ENCODE measurements at places on chromosomes 6 and 20. TPM values are rescaled to one million over a fixed set of nuclear protein-coding genes. Genes with fewer than 3 reads are reported as not detected.

DNA sequence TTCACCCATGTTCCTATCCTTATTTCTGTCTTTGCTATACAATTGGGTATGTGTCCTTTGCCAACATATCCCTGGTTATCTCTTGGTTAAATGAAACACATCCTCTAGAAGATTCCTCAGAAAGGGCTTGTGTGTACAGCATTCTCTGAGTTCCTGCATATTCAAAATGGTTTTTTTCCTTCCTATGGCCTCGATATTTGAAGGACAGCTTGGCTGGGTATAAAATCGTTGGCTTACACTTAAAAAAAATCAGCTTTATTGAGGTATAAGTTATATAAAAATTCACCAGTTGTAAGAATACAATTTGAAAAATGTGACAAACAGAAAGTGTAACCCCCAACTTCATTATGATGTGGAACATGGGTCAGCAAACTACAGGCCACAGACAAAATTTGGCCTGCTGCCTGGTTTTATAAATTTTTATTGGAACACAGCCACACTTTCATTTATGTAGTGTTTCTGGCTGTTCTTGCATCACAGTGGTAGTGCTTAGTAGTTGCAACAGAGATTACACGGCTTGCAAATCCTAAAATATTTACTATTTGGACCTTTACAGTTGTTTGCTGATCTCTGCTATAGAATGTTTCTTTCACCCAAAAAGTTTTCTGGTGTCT, 16.7 kb downstream of the PCMT1 start:
- no peak for DNase-seq

DNA sequence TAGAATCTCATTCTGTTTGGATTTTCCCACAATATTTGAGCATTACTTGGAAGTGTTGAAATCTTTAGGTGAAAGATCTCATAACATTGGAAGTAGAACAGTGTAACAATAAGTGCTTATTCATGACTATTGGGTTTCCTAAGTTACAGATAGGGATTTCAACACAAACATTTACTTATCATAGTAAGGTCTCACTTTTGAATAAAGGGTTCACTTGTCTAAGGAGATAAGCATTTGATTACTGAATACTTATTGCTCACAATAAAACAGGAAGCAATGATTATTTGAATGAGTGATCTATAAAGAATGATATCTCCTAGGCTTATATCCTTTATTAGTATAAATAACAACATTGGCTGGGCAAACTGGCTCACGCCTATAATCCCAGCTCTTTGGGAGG, 14.8 kb downstream of the DDX43 start:
- no peak for DNase-seq

TNFRSF21 gene
- 2.7 TPM for total RNA-seq

FAM184A gene
- total RNA-seq: 1.1 TPM

- no peak for DNase-seq
Observed at GRCh38 chr20:4592316-4593148, 129.2 kb upstream of the PRND start.

GRCh38 chr6:91328241-91328640, 741.4 kb upstream of the MAP3K7 start:
- DNase-seq: no peak

HTR1E gene
- not detected for total RNA-seq

OR11A1 gene
- not detected for total RNA-seq
